Ovary (tissue), 10 donors: ENCODE measurements at places on chromosomes 6 and 20.
A peak's percentile ranks its signal among the peaks of the same experiment; 100 is the strongest.

- no peak for DNase-seq
These were observed 2.2 kb upstream of the SNPH start for GRCh38 chr20:1263853-1264252.

GRCh38 chr6:11320914-11321597 is 88.6 kb upstream of the NEDD9 start:
- DNase-seq, result no peak

GRCh38 chr6:56891754-56892153 is 63.2 kb upstream of the BEND6 start:
- no peak for DNase-seq

DNA sequence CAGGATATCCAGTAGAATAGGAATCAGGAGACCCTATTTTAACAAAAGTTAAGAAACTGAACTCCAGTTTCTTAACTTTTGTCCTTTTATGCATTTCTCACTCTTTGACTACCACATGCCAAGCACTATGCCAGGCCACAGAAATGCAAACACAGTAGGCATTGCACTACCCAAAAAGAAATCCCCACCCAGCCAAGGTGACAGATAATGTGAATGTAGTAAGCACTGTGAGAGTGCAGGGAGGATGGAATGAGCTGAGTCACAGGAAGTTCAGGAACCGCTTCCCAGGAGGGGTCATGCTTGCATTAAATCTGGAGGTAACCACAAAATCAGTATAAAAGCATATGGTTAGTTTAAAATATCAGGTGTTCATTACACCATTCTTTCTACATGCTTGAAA is 20.1 kb upstream of the FAM83C start:
- no peak for DNase-seq

GRCh38 chr20:13586133-13586532 is 52.6 kb downstream of the TASP1 start:
- no peak for DNase-seq

- no peak for DNase-seq
These were observed 192.6 kb upstream of the RAB32 start for GRCh38 chr6:146351018-146351417.

- DNase-seq, result no peak
These were observed 128.9 kb upstream of the NAA20 start for GRCh38 chr20:19888269-19888671.

DNA sequence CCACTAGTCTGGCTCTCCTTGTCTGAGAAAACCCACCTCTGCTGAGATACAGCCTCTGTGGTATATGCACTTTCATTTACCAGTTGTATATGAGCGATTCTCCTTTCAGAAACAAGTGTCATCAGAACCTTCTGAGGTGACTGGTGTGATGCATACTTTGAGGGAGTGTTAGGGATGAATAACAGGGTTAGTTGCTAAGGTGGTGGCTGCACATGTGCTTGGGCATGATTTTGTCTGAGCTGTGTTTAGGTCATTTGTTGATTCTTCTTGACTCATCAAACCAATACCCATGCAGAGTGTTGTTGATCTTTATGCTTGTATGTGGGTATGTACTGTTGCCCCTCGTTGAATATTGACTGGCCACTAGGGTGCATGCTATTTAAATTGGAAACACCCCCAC is 25.7 kb downstream of the DTD1 start:
- no peak for DNase-seq

- DNase-seq, result no peak
These were observed 67.2 kb downstream of the POPDC3 start for GRCh38 chr6:105112577-105112976.

DNA sequence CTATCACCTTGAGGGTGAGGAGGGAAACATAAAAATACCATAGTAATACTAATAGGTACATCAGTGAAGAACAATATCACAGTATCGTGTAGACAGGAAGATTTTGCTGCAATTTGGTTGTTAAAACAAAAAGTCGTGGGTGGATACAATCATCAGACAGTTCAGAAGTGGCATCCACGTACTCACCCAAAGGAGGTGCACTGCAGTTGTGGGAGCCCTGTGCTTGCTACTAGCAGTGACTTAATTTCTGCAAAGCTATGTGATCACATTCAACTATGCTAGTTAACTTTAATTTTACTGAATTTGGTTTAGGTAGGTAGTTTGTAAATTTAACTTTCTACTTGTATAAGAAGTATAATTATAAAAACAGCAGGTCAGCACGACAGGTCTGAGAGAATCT is 188.2 kb upstream of the SGK1 start:
- DNase-seq, result no peak

DNA sequence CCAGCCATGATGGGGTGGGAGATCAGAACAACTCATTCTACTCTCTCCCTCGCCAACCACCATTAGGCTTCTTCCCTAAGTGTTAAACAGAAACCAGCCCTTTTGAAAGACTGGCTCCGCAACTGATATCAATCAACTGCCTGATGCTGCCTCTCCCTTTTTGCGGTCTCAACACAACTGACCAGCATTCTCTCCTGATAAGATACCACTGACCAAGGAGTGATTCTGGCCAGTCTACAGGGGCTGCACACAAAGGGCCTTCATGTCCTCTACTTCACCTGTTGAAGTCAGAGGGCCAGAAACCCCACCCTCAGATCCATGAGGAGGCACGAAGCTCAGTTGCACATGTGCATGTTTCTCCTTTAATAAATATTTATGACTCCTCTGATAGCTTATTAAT is 145.1 kb downstream of the CD24 start:
- no peak for DNase-seq

GRCh38 chr6:1039191-1039590 is 272.7 kb upstream of the FOXQ1 start:
- no peak for DNase-seq

DNA sequence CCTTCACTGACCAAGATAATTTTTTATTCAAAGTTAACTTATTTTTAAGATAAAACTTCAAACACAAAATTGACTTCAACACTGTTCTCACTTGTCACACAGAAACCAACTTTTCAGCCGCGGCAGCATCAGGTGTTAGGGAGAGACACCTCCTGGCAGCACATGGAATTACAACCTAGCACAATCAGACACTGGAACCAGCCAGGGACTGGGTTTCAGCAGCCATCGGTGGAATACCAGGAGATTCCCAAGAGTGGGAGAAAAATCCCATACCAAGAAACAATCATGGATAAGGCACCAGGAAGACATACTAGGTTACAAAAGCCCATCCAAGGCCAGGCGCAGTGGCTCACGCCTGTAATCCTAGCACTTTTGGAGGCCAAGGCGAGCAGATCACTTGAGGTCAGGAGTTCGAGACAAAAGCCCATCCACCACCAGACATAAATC is 70.0 kb downstream of the SNX5 start:
- peak; percentile 79 for DNase-seq

- DNase-seq, result no peak
These were observed 42.3 kb downstream of the FUT9 start for GRCh38 chr6:96058082-96058481.

- no peak for DNase-seq
These were observed 22.7 kb downstream of the COL12A1 start for GRCh38 chr6:75183099-75183541.

- DNase-seq, result no peak
These were observed 16.4 kb downstream of the GABRR1 start for GRCh38 chr6:89200706-89201215.

DNA sequence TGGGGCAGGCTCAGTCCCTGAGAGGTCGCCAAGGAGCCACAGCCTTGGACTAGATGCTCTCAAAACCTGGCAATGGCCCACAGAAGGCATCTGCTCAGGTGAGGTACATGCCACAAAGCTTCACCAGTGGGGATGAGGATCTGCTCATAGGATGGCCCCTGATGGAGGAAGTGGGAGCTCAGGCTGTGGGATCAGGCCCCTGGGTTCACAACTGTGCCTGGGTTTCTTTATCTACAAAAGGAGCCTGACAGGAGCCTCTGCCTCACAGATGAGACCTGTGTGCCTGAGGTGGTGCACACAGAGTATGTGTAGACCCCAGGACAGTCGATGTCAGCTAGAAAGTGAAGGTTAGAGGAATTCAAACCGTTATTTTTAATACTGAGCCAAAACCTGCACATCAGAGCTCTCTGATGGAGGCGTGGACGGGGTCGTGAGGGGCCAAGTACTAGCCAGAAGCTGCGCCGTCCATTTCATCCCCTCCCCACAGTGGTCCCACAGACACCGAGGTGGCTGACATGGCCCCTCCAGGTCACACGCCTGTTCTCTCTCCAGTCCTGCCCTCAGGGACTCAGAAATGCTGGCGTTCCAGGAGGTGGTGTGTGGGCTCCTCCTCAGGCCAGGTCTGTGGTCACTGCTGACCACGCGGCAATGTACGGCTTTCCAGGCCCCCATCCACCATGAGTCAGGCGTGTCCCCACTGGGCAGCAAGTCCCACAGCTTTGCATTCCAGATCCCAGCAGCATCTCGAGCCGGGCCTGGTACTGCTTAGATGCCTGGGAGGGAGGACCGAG is 33.3 kb downstream of the NTSR1 start:
- no peak for DNase-seq

- no peak for DNase-seq
These were observed 19.9 kb downstream of the JARID2 start for GRCh38 chr6:15265787-15266186.
